CD4-positive, alpha-beta T cell treated with Interleukin-6 at 100 ng/mL for 8 hours (primary cell): ENCODE measurements at places on chromosomes 6 and 20.

GRCh38 chr6:32993363-32993973 is 15.9 kb downstream of the HLA-DOA start:
- no peak for DNase-seq

- DNase-seq = no peak
Measured at GRCh38 chr6:11766043-11766442, 12.6 kb downstream of the ADTRP start.

DNA sequence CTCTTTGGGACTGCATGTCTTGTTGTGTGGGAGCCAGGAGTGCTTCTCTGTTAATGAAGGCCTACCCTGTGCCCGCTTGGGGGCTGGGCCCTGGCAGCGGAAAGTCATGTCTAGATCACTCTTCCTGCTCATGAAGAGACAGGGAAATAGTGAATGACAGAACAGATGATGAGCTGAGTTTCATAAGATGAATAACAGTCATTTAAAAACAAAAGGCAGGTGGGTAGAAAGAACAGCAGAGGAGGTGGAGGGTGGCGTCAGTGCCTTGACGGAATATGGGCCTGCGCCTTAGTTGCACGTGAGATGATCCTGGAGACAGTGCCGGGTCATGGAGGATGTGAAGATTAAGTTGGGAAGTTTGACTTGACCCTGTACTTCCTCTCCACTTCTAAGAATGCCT is 85.5 kb downstream of the ARID1B start:
- no peak for DNase-seq

DNA sequence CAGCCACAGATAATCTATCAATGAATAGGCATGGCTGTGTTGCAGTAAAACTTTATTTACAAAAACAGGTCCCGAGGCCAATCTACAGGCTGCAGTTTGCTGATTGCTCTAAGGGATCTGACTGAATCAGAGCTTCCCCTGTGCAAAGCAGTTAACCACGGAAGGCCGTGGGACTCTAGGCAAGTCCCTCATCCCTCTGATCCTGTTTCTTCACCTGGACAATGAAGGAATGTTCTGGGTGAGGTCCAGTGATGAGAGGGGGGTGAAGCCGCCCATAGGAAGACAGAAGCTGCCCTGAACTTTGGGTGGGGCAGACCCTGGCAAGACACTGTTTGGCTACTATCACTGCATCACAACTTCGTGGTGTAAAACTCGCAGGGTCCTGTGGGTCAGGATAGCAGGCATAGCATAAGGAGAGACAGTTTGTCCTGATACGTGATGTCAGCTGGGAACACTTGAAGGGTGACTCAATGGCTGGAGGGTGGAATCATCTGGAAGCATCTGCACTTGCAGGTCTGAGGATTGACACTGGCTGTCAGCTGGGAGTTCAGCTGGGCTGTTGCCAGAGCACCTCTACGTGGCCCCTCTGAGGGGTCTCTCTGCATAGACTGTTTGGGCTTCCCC is 33.3 kb upstream of the TGM2 start:
- no peak for DNase-seq

DNA sequence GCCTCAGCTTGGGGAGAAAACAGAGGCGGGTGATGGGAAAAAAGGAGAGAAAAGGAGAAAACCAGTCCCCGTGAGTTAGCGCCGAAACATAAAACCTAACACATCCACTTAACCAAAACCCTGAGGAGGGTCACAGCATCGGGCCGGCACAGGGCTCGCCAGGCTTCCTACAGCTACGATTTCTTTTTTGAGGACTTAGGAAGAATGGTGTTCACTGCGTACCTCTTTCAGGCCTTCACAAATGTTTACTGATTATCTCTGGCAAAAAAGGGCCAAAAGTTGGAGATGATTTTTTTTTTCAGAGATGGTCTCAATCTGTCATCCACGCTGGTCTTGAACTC is 48.8 kb downstream of the DSTN start:
- no peak for DNase-seq

- DNase-seq = no peak
Measured at GRCh38 chr20:43514648-43514999, 7.1 kb downstream of the L3MBTL1 start.

DNA sequence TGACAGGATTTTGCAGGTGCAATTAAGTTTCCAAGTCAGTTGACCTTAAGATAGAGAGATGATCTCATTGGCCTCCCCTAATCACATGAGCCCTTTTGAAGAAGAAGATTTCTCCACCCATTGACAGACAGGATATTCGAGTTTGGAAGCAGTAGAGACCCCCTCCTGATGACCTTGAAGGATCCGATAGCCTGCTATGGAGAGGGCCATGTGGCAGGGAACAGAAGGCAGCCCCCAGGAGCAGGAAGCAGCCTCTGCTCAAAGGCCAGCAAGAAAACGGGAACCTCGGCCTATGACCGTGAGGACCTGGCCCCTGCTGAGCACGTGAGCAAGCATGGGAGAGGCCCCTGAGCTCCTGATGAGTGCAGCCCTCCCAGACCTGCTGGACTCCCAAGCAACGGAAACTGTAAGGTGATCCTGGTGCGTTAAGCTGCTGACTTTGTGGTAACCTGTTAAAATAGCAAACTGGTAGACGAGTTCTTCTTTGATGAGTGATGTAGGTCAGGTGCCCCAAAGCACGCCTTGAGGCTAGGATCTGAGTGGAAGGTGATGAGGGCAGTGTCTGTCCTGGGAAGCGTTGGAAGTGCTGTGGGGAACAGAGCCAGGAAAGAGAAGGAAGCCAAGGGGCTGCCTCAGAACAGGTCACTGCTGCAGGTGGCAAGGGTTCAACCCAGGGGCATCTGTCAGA is 18.5 kb upstream of the TUBB2A start:
- DNase-seq = no peak

DNA sequence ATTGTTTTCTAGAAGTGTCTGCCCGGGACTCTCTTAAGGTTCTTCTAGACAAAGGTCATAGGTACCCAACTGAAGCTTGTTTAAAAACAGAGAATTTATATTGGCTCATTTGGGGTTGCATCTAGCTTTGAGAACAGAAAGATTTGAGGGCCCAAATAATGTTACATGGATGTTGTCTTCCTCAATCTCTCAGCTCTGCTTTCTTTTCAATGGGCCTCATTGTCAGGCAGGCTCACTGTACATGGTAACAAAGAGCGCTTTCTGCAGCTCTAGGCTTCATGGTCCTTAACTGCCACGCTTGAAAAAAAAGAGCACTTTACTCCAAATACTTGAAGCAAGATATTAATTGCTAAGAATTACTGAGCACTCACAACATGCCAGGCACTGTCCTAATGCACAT is 22.2 kb downstream of the NHLRC1 start:
- DNase-seq = no peak

- DNase-seq = no peak
Measured at GRCh38 chr6:125485757-125486156, 184.0 kb upstream of the HDDC2 start.

- no peak for DNase-seq
Measured at GRCh38 chr6:2732503-2733089, 18.1 kb downstream of the MYLK4 start.
